ENCODE measurements at places on chromosomes 6 and 20.

GRCh38 chr6:130423044-130423443 is 57.2 kb downstream of the TMEM200A start:
- DNase-seq, result no peak

DNA sequence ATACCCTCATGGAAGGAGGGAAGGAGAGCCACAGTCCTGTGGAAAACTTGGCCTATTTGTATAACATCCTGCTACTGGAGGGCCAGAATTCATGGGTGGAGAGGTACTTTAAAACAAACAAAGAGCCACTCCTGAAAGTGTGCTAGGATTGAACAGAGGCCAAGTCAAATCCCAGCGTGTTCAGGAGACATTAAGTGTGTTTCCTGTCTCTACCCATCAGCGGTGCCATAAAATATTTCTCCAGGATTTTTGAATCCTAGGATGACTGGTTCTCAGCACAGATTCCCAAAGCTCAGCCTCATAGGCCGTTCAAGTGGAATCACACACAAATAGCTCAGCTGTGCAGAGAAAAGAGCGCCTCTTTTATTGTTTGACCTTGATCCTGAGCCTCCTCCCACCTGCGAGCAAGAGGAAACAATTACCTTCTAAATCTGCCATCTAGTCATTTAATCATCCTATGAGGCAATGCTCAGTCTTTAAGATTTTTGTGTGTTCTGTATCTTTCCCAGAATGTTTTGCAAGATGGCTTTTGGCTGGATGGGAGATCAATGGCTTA is 31.8 kb upstream of the RALGAPA2 start:
- DNase-seq, result no peak

DNA sequence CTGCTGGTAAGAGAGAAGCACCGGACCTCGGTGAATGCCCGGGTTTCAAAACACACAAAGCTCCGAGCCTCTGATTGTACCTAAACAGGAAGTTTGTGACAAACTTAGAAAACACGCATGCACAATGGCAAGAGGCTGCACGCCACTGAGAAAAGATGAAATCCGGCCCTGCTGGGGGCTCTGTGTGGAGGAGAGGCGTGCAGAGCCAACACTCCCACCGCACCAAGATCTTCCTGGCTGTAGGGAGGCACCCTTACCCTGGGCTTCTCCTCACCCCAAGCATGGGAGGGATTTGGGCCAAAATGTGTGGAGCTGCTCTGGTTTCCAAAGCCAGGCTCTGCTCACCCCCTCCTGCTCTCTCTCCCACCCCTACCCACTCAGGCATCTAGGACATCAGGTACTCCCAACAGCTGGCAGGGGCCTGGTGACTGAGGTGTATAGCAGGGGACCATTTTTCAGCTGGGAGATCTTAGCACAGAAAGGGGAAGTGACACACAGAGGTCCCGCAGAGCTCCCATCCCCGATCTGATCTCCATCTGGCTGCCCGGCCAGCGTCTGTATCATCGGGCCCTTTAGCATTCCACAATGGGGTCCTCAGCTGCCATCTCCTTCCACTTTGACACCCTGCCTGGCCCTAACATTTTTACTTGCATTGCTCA is 84.2 kb downstream of the TRERF1 start:
- DNase-seq, result peak; percentile 85

- no peak for DNase-seq
These were observed 379.9 kb downstream of the C6orf118 start for GRCh38 chr6:164929408-164929977.

- DNase-seq, result no peak
These were observed 49.1 kb downstream of the LYRM2 start for GRCh38 chr6:89589297-89590025.

DNA sequence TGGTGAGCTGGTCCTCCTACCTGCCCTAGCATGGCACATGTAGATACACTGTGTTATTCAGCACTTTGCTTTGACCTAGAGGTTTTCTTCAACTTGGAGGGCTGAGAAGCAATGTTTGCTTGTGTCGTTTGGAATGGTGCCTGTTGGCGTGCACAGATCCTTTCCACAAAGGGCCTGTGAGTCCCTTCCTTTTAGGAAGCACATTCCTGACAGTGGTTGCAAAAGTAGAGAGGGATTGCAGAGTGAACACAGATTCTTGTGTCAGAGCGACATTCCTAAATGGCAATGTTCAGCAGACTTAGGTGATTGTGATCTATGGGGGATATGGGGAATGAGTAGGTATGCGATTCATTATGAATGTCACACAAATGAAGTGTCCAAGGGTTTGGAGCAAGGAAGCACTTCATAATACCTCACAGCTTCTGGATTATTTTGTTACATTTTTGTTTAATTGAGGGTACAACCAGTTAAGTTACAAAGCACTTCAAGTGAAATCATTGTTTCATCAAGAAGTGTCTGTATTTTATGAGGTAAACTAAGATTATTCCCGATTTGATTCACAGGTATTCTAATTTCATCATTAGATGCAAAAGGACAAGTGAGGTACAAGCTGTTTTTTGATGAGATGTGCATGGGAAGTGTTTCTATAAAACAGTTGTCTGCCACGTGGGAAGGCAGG is 713 bp upstream of the RNF144B start:
- DNase-seq, result no peak

GRCh38 chr6:20722455-20722854 is 188.2 kb downstream of the CDKAL1 start:
- DNase-seq, result no peak

GRCh38 chr20:24780674-24781417 is 168.2 kb upstream of the CST7 start:
- DNase-seq, result no peak

DNA sequence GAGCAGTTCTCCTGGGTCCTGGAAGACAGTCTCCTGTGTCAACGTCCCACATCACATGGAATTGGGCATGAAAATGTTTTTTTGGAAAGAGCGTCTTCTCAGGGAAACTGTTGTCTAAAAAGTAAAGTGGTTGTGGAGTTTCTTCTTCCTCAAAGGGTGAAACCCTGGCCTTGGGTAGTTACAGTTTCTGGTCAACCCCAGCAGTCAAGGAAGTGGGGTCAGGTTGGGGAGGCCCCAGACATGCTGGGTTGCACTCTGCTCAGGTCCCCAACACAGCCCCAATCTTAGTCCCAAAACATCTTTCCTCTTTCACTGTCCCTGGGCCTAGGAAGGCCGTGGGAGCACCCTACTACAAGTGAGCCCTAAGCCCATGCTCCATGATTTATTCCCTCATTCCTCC is 996 bp upstream of the NFKBIE start:
- DNase-seq, result no peak

GRCh38 chr6:14513496-14514393 is 396.2 kb downstream of the CD83 start:
- no peak for DNase-seq

GRCh38 chr20:54494303-54495006 is 19.1 kb downstream of the DOK5 start:
- DNase-seq, result no peak

- no peak for DNase-seq
These were observed 128.4 kb upstream of the ADGRF1 start for GRCh38 chr6:47170617-47170947.

- no peak for DNase-seq
These were observed 315.1 kb downstream of the CDH4 start for GRCh38 chr20:61567204-61567603.

DNA sequence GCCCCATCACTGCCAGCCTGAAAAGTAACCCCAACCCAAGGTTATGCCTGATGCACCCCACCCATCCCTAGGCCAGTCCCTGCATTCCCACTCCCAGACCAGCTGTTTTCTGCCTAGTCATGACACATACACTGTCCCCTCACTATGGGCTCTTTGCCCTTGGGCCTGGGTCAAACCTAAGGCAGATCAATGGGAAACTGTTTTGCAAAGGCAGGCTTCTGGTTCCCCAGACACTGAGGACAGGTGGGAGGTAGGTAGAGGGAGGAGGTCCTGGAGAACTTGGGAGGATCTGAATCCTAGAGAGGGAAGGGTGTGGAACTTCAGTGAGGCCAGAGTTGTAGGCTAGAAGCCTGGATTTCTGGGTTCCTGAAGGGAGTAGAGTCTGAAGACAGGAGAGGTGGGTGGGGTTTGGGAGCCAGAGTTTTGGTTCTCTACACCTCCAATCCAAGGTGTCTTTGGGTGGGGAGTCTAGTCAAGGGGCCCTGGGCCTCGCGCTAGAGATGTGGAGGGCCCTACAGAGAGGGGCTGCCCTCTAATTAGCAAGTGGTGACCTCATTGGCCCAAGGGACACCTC is 2.0 kb downstream of the CLIC1 start:
- no peak for DNase-seq

DNA sequence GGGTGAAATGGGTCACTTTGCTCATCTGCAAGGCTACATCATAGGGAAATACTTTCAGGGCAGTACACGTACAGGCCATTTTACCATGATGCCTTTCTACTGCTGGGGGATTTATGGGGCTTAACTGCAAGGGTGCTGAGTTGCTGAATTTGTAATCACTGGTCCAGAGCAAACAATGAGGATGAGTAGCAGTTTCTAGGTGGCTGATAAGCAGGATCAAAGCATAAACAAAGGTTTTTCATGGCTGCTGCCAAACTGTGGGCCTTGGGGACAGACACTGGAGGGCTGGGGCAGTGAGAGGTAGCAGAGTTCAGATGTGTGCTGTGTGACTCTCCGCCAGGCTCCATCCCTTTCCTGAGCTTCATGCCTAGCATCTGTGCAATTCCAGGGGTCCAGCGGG is 68.3 kb downstream of the CNBD2 start:
- no peak for DNase-seq

DNA sequence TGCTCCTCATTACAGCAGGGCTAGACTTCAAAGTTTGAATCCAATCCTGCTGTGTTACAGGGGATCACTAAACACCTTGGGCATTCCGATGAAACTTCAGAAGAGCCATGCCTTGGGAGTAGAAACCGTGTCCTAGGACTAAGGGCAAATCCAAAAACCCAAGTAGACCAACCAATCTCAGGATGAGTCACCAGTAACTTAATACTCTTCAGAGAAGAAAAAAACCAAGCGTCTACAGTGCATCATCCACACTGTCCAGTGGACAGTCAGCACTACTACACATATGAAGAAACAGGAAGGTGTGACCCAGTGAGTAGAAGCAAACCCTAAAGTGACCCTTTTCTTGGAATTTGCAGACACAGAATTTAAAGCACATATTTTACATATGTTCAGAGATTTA is 39.5 kb upstream of the VAPB start:
- no peak for DNase-seq

All from germinal center (tissue), 1 donor.